ENCODE measurements at places on chromosomes 1 and 21.

DNA sequence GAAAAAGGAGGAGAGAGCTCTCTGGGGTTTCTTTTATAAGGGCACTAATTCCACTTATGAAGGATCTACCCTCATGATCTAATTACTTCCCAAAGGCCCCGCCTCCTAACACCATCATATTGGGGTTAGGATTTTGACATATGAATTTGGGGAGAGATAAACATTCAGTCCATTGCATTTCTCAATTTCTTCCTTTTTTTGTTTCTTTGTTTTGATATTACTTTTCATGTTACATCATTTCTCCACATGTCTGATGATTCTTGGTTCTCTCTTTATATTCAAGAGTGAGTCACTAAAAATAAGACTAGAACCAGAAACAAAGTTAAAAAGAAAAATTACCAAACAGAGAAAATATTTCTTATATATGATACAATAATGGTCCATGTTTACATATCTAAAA is 63.2 kb upstream of the DUSP10 start:
- no peak for DNase-seq

DNA sequence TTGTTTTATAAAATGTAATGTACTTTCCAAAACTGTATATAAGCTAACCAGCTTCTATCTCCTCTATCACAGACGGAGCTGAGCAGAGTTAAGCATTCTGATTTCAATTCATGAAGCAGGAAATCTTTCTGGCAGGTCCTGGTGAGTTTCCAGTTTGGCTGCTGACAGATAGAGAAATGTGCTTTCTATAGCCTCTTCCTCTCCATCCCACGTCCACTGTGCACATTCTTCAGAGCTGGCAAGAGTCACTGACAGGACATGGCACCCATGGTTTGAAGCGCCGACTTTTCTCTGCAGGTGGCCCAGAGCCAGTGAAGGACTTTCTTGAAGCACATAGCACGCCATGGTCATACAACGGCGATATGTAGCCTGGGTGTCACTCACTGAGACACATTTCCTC is 52.3 kb upstream of the POU2F1 start:
- no peak for DNase-seq

DNA sequence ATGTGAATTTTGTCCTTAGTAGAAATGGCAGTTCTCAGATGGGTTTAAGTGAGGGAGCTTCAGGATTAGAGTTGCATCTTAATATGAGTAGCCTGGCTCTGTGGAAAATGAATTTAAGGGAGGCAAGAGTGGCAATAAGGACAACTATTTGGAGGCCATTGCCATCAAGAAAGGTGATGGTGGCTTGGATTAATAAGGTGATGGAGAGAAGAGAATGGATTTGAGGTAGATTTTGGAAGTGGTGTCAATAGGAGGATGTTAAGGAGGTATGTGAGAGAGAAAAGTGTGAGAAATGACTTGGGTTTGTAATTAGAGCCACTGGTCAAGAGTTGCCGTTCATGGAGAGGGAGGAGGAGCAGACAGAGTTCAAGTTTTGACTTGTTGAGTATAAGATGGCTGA is 16.3 kb downstream of the CLIC4 start:
- DNase-seq: no peak

DNA sequence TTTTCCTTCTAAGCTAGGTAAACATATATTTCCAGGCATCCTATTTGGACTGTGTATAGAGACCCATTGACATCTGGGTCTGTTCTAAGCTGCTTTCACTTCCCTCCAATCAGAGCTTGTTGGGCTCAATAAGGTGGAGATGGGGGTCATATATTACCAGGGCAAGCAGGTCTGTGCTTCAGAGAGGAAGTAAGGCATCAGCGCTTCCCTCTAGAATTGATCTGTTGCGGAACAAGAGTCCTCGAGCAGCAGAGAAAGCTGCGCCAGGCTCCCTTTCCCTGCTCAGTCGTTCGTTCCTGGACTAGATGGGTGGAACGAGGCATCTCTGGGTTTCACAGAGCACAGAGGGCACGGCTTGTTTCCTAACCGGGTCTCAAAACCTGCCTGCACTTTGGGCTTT is 63.5 kb downstream of the DISC1 start:
- no peak for DNase-seq

DNA sequence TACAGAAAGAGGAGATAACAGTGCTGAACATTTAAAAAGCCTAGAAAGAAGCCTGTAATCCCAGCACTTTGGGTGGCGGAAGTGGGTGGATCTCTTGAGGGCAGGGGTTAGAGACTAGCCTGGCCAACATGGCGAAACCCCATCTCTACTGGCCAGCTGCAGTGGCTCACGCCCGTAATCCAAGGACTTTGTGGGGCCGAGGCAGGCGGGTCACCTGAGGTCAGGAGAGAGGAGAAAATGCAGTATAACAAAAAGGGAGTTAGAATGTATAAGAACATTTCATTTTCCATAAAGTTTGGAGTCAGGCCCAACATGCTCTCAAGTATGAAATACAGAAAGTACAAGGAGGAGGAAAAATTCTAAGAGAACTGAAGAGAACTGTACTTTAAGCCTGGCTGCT is 134.5 kb downstream of the SMYD3 start:
- DNase-seq: peak; percentile 48

GRCh38 chr21:15449556-15449955 is 280.2 kb upstream of the USP25 start:
- DNase-seq: no peak

- DNase-seq: no peak
Measured at GRCh38 chr1:157944663-157945280, 48.7 kb upstream of the KIRREL1 start.

GRCh38 chr1:36306210-36306901 is at the start of gene SH3D21:
Gene SH3D21, plus strand, starts transcription at chr1:36306368. Its CDS starts 53 bp downstream, at chr1:36306421.
- DNase-seq: peak; percentile 63

- DNase-seq: no peak
Measured at GRCh38 chr1:27531959-27532685, 42.2 kb upstream of the WASF2 start.

DNA sequence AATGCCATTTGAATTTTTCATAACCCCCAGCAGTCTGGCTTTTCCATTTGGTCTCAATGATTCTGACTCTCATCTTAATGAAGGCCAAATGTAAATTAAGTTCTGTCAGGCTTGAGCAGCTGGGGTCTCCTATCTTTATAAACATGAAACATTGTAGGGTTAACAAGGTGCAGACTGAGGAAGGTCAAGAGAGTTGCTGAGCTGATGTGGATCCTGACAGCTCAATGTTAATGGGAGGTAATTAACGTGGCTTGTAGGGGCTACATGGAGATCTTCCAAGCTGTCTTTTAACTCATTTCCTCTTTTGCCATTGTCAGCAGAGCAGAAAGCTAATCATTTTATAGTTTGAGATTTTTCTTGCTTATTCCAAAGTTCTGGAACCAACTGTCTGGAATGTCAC is 55.2 kb downstream of the FGGY start:
- no peak for DNase-seq

DNA sequence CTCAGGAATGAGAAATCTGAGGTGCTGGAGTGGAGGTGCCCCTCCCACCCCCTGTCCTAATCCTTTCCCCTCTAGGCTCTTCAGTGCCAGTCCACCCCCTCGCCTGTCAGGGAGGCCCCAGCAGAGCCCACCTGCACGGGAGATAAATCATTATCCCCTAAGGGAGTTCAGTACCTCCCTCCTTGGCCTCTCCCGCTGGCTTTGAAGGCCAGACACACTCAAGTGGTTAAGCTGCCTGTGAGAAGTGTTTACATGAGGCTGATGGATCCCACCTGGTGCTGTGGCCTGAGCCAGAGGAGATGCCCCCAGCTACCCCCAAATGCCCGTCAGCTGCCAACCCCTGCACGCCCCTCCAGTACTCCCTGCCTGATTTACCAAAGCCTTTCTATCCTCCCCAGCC is 3.7 kb downstream of the RSPO1 start:
- DNase-seq: peak; percentile 53

DNA sequence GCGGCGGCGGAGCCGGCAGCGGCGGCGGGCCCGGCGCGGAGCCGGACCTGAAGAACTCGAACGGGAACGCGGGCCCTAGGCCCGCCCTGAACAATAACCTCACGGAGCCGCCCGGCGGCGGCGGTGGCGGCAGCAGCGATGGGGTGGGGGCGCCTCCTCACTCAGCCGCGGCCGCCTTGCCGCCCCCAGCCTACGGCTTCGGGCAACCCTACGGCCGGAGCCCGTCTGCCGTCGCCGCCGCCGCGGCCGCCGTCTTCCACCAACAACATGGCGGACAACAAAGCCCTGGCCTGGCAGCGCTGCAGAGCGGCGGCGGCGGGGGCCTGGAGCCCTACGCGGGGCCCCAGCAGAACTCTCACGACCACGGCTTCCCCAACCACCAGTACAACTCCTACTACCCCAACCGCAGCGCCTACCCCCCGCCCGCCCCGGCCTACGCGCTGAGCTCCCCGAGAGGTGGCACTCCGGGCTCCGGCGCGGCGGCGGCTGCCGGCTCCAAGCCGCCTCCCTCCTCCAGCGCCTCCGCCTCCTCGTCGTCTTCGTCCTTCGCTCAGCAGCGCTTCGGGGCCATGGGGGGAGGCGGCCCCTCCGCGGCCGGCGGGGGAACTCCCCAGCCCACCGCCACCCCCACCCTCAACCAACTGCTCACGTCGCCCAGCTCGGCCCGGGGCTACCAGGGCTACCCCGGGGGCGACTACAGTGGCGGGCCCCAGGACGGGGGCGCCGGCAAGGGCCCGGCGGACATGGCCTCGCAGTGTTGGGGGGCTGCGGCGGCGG is 1.0 kb downstream of the ARID1A start:
- peak; percentile 45 for DNase-seq

- DNase-seq: no peak
Measured at GRCh38 chr1:213687832-213688231, 299.9 kb upstream of the PROX1 start.

- DNase-seq: no peak
Measured at GRCh38 chr1:65388908-65389695, 31.4 kb upstream of the LEPR start.

- DNase-seq: no peak
Measured at GRCh38 chr1:10691740-10692125, 104.7 kb downstream of the CASZ1 start.

GRCh38 chr1:86466986-86467385 is 1.7 kb upstream of the CLCA1 start:
- DNase-seq: no peak

- DNase-seq: no peak
Measured at GRCh38 chr1:52157582-52157981, 15.7 kb downstream of the ZFYVE9 start.

- DNase-seq: no peak
Measured at GRCh38 chr1:48591181-48591580, 119.2 kb upstream of the SPATA6 start.

DNA sequence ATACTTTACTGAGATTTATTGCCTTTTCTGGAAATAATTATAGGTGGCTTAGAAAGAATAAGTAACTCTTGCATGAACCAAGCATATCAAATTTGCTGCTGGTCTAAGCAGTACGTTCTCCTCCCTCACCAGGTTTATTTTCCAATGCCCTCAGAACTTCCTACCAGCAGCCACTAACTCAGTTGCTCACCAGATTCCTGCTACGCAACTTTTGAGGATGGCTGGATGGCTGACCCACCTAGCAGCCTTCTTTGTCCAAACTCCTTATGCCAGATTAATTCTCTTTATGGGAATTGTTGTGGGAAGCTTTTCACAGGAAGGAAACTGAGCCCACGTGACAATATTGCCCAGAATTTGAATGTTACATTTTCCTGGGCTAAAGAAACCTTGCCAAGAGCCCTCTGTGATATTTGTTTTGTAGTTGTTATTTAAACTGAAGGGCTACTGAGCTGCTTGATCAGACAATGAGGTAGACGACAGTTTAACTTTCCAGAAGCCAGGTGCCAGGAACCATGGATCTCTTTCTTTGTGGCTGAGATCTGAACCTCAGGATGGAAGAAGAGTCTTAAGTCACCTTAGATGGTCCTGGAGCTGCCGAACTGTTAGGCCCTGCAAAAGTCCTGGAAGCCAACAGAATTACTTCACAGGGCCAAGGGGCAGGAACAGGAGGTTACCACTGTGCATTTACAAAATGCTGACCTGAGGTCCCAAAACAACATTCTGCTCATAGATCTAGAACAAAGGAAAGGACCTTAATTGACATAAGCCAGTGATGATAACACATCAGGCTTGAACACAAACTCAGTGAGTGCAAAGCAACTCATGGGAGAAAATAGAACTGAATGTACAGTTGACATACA is 85.5 kb upstream of the ATP1A1 start:
- DNase-seq: no peak

GRCh38 chr21:37227071-37228002 is 39.8 kb downstream of the VPS26C start:
- DNase-seq: no peak

DNA sequence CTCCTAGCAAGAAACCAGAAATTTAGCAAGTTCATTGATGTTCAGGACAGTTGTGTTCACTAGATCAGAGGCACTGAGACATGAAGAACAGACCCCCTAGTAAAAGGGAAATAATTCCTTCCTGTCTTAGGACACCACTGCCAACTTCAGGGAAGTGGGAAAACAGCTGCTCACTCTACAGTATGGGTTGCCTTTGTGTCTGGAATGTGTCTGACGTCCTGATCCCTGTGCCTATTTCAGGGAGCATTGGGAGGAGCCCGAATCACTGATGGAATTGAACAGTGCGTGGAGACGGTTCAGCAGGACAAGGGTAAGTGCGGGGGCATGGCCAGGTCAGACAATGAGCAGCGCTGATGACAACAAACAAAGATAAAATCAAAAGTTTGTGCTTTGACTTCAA is 21.0 kb downstream of the S100A11 start:
- no peak for DNase-seq

- no peak for DNase-seq
Measured at GRCh38 chr1:166693673-166694297, 145.5 kb upstream of the POGK start.

DNA sequence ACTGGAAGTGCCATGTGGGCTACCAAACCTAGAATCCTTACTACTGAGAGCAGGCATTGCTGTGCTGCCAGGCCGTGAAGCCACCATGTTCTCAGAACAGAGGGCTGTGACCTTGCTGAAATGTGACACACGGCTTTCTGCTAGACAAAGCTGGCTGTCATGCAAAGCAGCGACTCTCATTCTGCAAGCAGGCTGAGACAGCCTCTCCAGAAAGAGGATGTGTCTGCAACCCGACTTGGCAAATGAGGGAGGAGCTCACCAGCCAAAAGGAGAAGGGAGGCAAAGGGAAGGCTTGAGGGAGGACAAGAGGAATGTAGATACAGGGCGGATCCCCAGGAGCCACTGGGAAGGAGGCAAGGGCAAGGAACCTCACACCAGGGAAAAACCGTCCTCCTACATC is 85.7 kb upstream of the KRTAP19-8 start:
- DNase-seq: no peak

Data from lung (tissue), 17 donors.